AG09319 (cell line): ENCODE measurements at places on chromosomes 16 and 17.

DNA sequence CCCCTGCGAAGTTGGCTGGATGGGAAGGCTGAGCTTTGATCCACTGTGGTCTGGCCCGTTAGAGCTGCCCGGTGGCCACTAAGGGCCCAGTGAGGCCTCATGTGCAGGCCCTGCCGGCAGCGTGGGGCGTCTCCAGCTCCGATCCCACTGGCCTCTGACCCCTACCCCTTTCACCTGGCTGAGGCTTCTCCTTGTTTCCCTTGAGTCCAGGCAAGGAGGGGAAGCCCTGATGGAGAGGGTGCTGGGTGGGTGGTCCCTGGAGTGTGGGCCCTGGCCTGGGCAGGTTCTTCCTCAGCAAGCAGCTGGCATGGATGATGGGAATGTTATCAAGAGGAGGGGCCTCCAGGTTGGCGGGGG is 356.8 kb downstream of the SEC14L1 start:
- no peak for DNase-seq

DNA sequence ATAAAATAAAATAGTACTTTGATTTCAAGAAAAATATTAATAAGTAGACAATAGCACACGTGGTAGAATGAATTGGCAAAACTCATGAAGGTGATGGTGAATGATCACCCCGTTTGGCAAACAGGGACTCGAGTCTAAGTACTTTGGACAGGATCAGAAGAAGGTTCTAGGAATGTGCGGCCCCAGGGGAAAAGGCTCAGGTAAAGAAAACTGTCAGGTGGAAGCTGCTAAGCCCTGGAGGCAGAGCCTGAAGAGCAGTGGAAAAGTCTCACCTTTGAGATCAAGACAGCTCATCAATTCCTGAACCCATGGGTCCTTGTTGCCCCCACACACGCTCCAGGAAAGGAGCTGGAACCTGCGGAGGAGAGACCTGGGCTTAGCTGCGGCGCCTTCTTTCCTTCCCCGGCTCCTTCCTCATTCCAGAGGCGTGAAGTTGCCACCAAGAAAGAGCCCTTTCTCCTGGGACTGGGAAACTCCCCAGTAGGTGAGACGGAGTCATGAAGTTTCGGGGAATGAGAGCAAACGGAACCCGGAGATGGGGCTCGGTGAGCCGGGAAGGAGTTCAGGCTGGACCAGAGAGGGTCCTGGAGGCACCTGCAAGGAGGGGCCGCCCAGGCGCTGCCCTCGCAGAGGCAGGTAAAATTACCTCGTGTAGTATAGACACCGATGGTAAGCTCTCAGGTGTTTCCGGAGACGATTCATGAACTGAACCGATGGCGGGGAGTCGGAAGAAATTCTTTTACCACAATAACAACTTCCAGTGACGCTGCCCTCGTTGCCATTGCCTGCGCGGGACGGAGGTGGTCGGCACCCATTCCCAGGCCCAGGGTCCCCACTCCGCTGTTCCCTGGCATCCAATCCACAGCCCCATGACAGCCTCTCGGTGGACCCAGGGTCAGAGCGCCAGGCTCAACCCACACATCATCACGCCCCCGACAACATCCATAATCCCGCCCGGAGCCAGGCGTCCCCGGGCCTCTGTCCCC is 1.2 kb upstream of the ZMYND15 start:
- no peak for DNase-seq

GRCh38 chr16:19366391-19366790 is 51.3 kb upstream of the TMC5 start:
- no peak for DNase-seq

- DNase-seq, result no peak
Observed at GRCh38 chr16:84530590-84530989, 26.1 kb upstream of the MEAK7 start.

DNA sequence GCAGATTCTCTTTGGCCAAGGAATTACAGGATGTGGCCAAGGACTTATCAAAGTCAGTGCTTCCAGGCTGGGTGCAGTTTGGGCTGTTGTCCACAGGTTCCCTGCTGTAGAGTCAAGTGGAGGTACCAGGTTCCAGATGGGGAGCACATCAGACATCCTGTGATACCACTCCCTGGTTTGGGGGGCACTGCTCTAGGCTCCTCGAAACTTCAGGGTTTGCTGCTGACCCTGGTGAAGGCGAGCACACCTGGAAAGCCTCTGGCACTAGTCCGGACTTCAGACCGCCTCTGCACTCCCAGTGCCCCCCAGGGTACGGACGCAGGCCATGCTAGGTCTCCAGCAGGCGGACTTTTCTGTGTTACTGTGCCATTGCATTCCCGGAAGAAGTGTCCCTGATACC is 10.7 kb downstream of the SLC47A1 start:
- no peak for DNase-seq

- no peak for DNase-seq
Observed at GRCh38 chr16:53022374-53022773, 30.3 kb downstream of the CHD9NB start.

DNA sequence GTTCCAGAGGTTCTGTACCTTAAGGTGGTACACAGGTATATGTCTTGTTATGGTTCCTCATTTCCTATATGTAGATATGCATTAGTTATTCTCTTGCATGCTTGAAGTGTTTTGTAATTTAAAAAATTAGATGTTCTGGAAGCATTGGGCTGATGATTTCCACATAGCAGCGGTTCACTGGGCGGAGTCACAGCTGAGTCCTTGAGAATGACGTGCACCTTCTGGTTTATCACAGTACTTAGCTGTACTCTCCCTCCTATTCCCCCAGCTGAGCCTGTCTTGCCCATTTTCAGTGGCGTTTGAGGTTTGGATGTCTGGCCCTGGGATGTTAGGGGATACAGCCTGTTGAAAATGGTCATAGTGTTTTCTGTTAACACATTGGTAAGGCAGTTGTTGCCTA is 327.1 kb downstream of the SNX29 start:
- DNase-seq, result no peak

DNA sequence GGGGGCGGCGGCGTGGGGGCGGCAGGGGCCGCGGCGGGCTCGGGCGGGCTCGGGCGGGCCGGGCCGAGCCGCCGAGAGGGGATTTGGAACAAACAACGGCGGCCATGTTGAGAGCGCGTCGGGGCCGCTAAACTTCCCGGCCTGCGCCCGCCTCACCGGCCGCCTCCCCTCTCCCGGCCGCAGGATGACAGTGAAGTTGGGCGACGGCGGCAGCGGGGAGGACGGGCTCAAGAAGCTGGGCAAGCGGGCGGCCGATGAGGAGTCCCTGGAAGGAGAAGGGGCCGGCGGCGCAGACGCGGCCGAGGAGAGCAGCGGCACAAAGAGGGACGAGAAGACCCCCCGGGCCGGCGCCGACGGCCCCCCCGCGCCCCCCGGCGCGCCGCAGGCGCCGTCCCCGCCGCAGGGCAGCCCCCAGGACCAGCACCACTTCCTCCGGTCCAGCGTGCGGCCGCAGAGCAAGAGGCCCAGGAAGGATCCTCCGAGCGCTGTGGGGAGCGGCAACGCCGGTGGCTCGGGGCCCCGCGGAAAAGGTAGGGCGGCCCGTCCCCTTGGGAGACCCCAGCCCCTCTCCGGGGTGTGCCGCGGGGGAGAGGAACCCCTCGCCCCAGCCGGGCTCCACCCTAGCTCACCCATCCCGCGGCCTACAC is 2.4 kb downstream of the CRAMP1 start:
- peak; percentile 4 for DNase-seq

DNA sequence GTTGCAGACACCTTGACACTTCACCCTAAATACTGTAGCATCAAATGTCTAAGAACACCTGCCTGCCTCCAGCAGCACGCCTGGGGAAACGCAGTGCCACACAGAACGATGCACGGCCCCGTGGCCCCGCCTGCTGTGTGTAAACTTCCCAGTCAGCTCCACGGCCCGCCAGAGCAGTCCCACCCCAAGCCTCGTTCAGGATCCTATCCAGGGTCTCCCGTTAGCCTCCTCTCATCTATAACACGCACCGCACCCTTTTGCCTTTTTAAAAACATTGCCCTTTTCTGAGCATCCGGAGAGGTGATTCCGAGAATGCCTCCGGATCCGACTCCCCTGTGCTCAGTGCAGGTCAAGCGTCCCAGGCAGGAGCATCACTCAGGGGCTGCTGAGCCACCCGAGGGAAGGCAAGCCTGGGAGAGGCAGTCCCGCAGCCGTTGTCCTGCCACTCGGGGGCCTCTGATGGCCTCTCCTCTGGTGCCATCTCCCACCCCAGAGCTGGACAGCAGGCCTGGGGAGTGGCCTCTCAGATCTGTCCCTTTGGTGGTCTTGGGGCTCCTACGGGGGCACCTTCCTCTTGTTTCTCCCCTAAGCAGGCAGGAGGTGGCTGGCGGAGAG is 37.9 kb upstream of the SLC38A10 start:
- no peak for DNase-seq

GRCh38 chr16:77190190-77190477 is 856 bp upstream of the MON1B start:
- DNase-seq, result no peak

- no peak for DNase-seq
Observed at GRCh38 chr16:79607587-79607986, 7.0 kb upstream of the MAF start.

DNA sequence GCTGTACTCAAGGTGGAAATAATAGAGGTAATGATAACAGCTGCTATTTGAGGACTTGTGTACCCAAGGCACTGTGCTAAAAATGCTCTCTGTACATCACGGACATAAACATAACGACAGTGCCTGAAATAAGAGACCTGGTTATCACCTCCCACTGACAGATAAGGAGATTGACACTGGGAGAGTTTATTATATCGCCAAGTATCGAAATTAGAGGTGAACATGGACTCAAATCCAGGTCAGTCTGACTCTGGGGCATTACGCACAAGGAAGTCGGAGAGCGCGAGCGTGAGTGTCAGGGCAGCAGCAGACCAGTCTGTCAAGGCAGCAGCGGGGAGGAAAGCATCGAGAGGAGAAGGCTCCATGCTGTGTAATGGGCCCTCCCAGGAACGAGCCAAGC is 57.1 kb downstream of the GOSR1 start:
- DNase-seq, result no peak

GRCh38 chr17:50638966-50639713 is 4.5 kb downstream of the ABCC3 start:
- DNase-seq, result peak; percentile 91

DNA sequence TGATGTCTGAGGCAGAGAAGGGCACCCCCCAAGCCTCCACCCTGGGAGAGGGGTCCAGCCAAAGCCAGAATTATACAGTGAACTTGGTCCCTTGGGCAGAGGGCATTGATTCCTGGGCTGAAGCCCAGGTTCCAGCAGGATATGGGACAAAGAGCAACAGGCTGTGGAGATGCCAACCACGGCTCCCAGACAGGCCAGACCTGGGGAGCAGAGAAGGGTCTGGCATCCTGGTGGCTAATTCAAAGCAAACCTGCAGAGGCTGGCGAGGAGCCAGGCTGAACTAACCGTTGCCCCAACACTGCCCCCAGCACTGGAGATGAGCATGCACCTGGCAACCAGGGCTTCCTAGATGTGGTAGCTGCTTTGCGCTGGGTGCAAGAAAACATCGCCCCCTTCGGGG is 3.0 kb downstream of the CES3 start:
- DNase-seq, result no peak

DNA sequence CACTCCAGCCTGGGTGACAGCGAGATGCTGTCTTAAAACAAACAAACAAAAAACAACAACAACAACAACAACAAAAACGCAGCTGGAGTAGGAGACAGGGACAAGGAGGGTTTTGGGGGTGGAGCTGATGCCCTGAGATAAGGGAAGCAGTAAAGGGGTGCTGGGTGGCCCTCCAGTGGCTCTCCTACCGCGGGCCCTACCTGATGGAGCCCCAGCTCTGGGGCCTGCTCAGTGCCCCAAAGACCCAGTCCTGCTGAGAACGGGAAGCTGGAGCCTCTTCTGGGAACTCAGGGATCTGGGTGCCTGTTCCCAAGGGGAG is 21.3 kb upstream of the NAGS start:
- no peak for DNase-seq

GRCh38 chr17:55264645-55265298 is at the start of gene HLF:
Gene HLF, plus strand, starts transcription at chr17:55264960. Its CDS starts 525 bp downstream, at chr17:55265485.
- DNase-seq, result no peak

DNA sequence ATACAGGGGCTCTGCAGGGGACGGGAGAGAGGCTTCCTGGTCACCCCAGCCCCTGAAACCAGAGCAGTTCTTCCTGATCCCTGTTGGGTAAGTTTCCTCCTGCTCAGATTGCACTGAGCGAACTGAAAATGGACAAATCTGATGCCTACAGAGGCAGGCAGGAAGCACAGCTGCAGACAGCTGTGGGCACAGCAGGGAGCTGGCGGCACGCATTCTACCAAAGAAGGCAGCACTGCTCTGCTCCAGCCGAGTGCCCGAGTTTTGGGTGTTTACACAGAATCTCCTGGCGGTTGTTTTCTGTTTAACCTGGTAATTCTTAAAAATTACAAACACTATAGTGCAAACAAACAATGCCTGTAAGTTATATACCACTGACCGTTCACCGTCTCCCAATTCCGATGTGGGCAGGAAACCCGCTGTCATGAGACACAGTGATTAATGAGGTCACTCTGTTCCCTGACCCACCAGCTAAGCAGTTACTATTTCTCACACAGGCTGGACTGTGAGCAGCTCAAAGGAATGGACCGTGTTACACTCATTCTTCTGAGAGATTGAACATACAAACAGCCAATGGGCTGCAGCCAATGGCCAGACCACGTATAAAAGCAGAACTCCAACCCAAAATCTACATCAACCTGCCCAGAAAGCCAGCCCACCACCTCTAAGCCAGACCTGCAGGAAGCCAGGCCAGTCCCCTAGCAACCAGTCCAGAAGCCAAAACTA is 25.5 kb downstream of the NSMCE1 start:
- DNase-seq, result peak; percentile 63

DNA sequence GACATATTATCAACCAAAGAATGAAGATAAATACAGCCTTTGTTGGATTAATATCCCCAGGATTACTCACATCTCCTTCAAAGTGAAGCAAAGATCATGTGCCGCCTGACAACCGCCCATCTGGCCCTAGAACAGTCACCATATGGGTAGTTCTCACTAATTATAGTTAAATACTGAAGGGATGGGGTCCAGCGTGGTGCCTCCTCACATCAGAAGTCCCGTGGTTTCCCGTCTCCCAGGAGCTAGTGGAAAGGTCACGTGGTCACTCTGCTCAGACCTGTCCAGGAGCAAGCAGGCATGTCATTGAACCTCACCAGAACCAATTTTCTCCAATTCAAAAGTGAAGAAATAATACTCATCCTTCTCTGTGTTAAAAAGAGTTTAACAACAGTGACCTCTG is 434.5 kb downstream of the SHISA9 start:
- no peak for DNase-seq
